ENCODE measurements at places on chromosomes 4 and X.
A peak's percentile ranks its signal among the peaks of the same experiment; 100 is the strongest.

GRCh38 chrX:18890724-18891547, 93.0 kb downstream of the PHKA2 start:
- DNase-seq: no peak

DNA sequence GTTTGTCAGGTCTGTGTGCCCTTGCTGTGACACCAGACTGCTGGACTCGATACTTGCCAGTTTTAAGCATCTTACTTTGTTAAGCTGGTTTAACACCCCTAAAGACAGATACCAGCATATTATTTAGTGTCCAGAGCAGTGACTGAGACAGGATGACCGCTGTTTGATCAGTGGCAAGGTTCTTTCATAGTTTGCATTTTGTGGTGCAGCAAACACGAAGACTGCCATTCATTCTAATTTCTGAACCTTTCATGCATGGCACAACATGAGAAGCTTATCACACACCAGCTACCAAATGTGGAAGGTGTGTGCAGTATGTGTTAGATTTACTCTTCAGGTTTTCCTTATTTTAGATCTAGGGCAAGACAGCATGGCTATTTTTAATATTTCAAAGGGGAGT, 28.2 kb downstream of the JADE1 start:
- DNase-seq: no peak

- DNase-seq: no peak
Measured at GRCh38 chr4:121814756-121815155, 8.9 kb downstream of the CCNA2 start.

DNA sequence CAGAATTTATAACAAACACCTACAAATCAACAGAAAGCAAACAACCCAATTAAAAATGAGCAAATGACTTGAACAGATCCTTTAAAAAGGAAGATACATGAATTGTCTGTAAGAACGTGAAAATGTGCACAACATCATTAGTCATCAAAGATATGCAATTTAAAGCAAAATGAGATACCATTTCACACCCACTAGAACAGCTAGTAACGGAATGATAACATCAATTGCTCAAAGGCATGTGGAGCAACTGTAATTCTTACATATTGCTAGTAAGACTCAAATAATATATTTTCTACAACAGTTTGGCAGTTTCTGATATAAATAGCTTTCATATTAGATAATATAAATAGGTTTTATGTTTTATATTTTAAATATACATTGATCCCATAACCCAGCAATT, 82.5 kb downstream of the LCORL start:
- DNase-seq: no peak

- DNase-seq: peak; percentile 71
Measured at GRCh38 chrX:109890910-109891502, 111.9 kb upstream of the TMEM164 start.

DNA sequence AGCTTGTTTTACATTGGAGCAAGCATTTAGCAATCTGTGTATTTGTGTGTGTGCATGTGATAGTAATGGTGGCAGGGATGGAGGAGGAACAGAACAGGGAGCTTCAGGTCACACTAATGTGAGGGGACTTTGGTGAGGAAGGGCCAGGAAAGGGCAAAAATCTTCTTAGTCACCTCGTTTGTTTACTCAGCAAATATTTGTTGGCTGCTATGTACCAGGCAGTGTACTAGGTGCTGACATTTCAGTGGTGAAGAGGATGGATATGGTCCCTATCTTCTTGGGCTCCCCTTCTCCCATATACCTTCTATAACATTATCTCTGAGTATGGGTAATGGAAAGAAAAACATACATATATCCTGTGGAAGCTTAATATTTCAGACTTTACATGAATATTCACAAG, 48.5 kb upstream of the HDAC8 start:
- no peak for DNase-seq

- peak; percentile 73 for DNase-seq
Measured at GRCh38 chr4:183256756-183257385, 63.2 kb downstream of the CLDN22 start.

GRCh38 chrX:136204571-136204970, 46.6 kb downstream of the MAP7D3 start:
- peak; percentile 58 for DNase-seq

All from AG08395 (cell line).